ENCODE measurements at places on chromosomes 7 and 10. TPM values are rescaled to one million over a fixed set of nuclear protein-coding genes. Genes with fewer than 3 reads are reported as not detected.

The GRID2IP gene
- total RNA-seq, result 0.28 TPM

The SPDYE6 gene
- not detected for total RNA-seq

GRCh38 chr7:152640829-152641228 is 35.1 kb downstream of the XRCC2 start:
- no peak for DNase-seq

DNA sequence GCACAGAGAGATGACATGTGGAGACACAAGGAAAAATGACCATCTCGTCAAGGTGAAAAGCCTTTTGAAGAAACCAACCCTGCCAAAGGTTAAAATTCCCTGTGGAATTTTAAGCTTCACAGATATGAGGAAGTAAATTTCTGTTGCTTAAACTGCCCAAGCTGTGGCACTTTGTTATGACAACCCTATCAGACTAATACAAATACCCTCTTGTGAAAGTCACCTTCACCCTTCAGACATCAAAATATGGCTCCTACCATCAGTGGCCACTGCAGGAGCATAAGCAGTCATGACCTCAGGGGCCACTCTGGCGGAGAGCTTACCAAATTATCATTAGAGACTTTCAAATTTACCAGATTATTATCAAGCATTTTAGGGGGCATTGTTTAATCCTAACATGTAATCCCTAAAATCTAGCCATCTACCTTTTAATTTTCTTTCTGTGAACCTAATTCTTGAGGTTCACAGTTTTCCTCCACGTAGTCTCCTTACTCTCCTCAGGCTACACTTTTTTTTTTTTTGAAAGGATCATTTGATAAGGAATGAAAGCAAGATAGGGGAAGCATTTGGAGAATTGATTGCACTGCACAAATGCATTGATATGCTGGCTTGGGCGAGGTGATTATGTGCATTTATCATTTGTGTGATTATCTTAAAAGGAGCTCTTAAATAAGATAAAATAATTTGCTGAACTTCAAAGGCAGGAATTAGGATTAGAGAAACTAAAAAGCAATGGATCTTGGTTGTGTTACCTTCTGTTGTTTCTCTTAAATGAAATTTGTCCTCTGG is 90.3 kb downstream of the TMEM168 start:
- no peak for DNase-seq

Data from thymus (tissue), 14 donors.